ENCODE measurements at places on chromosomes 4 and X.

DNA sequence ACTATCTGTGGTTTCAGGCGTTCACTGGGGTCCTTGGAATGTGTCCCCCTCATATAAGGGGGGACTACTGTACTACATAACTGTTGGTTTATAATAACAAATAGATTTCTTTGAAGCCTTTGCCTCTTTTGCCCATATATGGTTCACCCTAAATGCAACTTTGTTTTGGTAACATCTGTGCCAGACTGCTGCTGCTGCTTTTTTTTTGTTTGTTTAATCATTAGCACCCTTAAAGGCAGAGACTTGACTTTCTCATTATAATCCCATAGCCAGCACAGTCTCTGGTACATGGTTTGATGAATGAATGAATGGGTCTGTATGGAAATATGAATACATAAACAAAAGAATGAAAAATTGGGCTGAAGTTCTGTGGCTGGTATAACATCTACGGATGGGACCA, 80.2 kb upstream of the LHFPL1 start:
- no peak for DNase-seq

DNA sequence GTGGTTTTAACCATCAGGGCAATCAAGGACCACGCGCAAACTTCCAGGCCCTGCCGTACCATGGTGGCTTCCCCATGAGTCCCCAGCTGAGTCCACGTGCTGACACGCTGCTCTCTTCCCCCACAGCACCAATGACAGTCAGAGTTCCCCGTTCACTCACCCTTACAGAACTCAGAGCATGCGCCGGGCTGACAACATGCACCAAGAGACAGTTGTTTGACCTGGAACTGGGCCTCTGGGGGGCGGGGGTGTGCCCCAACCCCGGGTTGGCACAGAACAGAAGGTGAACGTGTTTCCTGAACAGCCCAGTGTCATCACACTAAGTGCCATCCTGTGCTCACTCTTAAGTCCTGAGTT, 29.4 kb downstream of the IRF2 start:
- no peak for DNase-seq

GRCh38 chr4:75710246-75710645, 14.1 kb upstream of the USO1 start:
- DNase-seq = no peak

GRCh38 chrX:38268011-38268410, 47.3 kb upstream of the SRPX start:
- DNase-seq = no peak

DNA sequence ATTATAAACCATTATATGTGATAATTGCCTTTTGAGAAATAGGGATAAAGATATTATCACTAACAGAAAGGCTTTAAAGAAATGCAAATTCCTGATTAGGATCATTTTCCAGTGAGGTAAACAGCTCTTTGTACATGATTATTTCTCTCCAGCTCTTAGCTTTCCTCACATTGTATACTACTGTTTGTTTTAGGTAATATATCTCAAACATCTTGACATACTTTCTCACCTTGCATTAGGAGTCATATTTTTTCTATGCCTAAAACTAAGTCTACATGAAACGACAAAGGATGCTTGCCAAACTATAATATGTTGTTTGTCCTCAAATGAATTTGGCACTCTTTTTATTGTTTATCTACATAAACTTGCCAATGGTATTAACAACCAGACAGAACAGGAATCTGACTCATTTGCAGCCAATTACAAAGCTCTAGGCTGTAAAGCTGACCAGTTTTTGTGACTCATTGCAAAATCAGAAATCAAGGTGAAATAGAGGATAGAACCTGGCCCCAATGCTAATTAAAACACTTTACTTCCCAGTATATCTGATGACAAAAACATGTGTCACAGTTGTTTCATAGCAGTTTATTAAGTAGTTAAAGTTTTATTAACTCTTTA, 107.0 kb downstream of the IQCM start:
- DNase-seq = no peak

DNA sequence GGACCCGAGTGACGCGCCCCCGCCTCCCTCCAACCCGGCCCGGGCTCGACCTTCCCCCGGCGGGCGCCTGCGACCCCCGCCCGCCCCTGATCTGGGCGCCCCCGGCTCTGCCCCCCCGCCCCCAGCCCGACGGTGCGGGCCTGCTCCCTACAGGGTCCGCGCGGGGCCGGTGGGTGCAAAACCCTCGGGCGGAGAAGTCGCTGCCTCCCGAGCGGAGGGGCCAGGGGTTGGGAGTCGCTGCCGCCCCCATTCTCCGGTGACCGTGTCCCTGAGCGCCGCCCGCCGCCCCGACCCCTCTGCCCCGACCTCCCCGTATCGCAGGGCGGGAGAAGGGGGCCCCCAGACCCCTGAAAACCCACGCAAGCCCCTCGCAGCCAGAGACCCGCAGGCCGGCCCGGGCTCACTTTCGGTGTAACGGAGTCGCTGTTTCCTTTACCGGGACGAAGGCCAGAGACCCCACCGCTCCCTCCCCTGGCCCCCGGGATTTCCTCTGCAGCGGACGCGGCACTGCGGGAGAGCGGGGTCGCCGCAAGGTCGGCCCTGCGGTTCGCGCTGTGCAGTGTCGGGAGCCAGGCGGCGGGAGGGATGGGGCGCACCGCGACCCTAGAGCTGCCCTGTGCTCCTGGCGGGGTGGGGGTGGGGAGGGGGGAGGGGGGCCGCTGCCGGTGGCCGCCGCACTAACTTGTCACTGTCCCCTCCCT, 729 bp upstream of the CPLX1 start:
- DNase-seq = no peak

- no peak for DNase-seq
Measured at GRCh38 chrX:95678679-95679078, 1006.0 kb upstream of the DIAPH2 start.

DNA sequence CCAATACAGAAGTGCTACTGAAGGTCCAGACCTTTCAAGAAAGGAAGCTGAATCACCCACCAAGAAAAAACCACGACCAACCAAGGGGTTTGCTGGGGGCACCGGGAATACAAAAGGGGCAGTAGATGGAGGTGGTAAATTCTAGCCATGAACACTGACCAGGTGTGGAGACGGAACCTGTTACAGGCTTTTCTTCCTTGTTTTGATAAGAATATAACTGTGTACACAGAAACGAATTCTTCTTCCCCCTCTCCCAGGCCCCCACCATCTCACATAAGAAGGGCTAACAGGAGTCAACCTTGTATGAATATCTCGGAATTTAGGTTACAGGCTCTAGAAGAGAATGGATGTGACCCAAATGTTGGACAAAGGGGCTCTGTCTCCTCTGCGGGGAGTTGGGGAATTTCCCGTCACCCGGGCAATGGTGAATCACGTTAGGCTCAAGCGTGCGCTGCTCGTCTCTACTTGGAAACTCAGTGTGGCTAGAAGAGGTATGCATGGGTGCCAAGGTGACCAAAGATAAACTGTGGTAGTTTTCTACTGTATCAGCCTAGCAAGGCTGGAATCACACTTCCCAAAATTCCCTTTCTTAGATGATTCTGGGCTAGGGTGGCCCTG, 87.0 kb downstream of the AFAP1 start:
- no peak for DNase-seq

DNA sequence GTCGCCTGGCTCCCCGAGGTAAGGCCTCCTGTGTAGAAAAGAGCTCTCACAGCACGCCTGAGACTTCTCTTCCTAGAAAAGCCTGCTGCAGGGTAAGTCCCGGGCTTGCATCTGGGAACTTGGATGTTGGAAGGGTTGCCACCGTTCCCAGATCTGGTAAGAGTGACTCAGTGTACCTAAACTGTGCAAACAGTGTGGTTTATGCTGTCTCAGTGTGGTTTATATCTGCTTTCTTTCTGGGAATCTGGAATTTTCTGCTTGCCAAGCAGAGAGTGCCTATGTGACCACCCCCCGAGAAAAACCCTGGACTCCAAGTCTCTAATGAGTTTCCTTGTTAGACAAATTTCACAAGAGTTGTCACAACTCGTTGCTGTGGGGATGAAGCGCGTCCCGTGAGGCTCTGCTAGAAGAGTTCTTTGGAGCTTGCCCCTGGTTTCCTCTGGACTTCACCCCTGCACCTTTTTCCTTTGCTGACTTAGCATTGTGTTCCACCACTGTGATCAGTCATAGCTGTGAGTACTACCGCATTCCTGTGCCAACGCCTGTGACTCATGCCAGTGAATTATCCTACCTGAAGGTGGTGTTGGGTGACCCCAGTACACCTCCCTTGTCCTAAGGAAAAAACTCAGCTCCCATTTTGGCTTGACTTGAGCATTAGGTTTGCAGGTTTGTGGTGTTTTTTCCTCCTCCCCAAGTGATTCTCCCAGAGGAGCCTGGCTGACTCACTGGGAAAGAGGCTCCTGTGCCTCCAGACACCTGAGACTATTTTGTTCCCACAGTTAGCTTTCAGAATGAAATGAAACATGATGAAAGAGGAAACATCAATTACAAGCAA, 14.5 kb downstream of the SLC2A9 start:
- DNase-seq = no peak

All from HS-5 (cell line).